ENCODE measurements at places on chromosomes 4 and X. TPM values are rescaled to one million over a fixed set of nuclear protein-coding genes. Genes with fewer than 3 reads are reported as not detected.

Gene NWD2
- total RNA-seq, result not detected

Gene SPANXC
- total RNA-seq, result not detected

Gene CCNB3
- 0.32 TPM for total RNA-seq

Gene SSX2
- not detected for total RNA-seq

Gene FAM9C
- not detected for total RNA-seq

Gene EDA2R
- total RNA-seq, result 27.8 TPM

Gene MORC4
- 31.6 TPM for total RNA-seq

Gene CLIC2
- total RNA-seq, result 0.32 TPM

Gene ODAPH
- not detected for total RNA-seq

Gene F8A1
- 3.6 TPM for total RNA-seq

Gene SPANXA1
- total RNA-seq, result not detected

Gene CXCL11
- total RNA-seq, result not detected

Gene FREM3
- not detected for total RNA-seq

Gene SH3D19
- 38.5 TPM for total RNA-seq

Gene GALNT7
- total RNA-seq, result 119 TPM

Gene ADAM29
- not detected for total RNA-seq

Gene TGIF2LX
- not detected for total RNA-seq

Measured in LHCN-M2 (cell line).